ENCODE measurements at places on chromosomes 3 and 15.
A peak's percentile ranks its signal among the peaks of the same experiment; 100 is the strongest.

GRCh38 chr15:39801641-39802309, 19.1 kb upstream of the FSIP1 start:
- DNase-seq: peak; percentile 66

GRCh38 chr3:33092496-33093254, 4.3 kb downstream of the GLB1 start:
- no peak for DNase-seq

- peak; percentile 17 for DNase-seq
Observed at GRCh38 chr3:185153861-185154629, 1.2 kb upstream of the C3orf70 start.

DNA sequence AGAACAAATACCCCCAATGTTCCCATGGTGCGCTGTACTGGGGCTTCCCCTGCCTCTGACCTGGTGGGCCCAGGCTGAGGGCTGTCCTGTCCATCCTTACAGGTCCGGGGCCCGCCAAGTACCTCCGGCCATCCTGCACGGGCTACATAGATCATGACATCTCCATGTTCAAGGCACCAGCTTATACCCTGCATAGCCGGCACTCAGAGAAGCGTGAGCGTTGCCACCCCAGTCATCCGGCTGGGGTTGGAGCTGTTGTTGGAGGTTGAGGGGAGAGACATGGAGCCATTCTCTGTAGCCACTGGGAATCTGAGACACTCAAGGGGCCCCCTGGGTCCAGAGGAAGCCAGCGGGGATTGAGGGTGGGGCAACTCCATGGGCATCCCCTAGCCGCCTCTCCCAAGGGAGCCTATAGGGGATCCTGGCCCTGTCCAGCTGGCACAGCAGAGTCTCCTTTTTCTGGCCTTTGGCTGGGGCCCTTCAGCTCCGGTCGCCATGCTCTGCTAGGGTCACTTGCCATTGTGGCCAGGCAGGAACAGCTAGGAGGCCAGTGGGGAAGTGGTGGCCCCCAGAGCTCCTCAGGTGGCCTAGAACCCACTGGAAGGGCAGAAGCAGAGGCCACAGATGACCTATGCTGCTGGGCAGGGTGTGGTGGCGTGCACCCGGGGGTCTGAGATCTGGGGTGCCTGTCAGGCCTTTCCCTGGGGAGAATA, 12.5 kb upstream of the CSPG4 start:
- DNase-seq: peak; percentile 31

GRCh38 chr3:151387842-151388241, 3.3 kb upstream of the P2RY12 start:
- DNase-seq: no peak

DNA sequence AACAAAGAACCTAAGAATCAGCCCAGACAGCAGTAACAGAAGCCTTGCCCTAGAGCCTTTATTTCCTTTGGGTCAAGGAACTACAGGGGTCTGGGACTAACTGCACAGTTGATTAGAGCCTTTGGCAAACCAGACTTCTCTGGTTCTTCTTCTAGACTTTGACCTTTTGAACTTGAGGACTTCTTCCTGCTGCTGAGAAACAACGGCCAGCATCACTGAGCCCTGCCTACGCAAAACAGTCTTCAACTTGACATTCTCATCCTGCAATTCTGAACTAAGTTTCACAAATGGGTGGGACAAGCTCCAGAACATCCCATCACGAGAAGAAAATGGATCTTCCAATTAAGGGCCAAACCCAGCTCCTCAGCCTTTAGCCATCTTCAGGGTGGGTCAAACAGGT, 31.4 kb downstream of the CMTM6 start:
- DNase-seq: no peak

DNA sequence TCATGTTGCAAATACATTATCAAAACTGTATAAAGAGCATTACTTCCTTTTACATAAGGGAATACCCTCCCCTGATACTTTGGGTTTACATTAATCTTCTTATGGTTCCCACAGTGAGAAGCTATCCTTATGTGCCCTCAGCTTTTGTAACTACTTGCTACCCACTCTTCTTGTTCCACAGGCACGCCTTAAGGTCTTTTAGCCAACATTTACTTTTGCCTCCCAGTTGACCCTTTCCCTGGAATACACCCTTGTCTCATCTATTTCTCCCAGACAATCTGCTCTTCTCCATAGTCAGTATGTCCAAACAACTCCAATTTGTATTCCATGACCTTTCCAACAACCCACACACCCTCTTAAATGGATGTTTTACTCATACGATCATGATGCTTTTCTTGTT, 116.8 kb upstream of the COL8A1 start:
- no peak for DNase-seq

Data from GM13976 (cell line).